Small intestine (tissue), 16 donors: ENCODE measurements at places on chromosomes 3 and 15.

DNA sequence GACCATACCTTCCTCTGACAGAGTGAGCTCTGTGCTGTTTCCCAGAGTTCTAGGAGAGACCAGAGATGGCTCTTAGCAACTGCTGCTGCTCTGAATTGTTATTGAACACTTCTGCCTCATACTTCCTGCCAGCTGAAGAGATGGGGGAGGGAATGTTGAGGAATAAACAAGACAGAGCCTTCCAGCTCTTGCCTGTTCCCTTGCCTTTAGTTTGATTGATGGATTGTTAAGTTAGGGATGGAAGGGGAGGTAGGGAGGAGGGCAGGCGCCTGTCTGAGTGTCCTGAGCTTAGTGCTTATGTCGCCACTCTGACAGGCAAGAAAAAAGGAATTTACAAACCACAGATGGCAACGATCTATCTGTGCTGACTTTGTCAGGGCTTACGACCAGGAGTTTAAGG, 42.8 kb downstream of the ZNF609 start:
- DNase-seq = peak; percentile 26

GRCh38 chr15:26260517-26261133, 397.5 kb upstream of the ATP10A start:
- peak; percentile 15 for DNase-seq

DNA sequence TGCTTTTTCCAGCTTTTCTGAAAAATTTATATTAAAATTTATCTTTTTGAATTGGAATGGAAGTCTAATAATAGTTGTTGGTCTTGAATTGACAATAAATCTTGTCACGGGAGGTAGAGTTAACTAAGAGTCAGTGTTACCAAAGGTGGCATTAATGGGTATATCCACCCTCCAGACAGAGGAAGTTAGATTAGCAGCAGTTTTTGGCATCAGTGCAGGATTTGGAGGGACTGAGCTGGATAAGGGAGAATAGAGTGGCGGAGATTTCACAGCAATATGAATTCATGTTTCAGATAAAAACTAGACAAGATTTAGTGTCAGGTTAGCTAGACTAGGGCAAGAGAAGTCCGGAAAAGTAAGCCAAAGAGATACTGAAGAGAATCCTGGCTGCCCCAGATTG, 201.3 kb upstream of the ZBTB20 start:
- DNase-seq = no peak

- peak; percentile 89 for DNase-seq
Measured at GRCh38 chr3:4977001-4977852, 2.0 kb upstream of the BHLHE40 start.

GRCh38 chr15:64732156-64732860, 43.1 kb downstream of the RBPMS2 start:
- no peak for DNase-seq

DNA sequence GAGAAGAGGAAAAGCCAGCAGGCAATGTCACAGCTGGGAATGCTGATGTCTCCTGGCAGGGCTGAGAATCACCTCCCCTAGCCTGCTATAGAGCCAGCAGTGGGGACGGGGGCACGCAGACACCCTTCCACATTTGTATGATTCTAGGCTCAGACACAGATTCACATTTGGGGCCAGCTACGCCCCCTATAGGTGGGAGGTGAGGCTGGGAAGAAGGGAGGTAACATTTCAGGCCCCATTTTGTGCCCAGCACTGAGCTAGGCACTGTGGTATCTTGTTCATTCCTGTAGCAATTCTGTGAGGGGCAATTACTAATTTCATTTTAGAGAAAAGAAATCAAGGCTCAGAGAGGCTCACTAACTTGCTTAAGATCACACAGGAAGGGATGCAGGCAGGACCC, 15.9 kb upstream of the ACAD9 start:
- DNase-seq = no peak

GRCh38 chr3:79326642-79327041, 441.2 kb downstream of the ROBO1 start:
- no peak for DNase-seq

- DNase-seq = no peak
Measured at GRCh38 chr3:160100610-160101009, 112.0 kb downstream of the IL12A start.

- DNase-seq = no peak
Measured at GRCh38 chr15:31476866-31477265, 150.2 kb downstream of the KLF13 start.

GRCh38 chr3:86942206-86942605, 48.7 kb downstream of the VGLL3 start:
- no peak for DNase-seq

GRCh38 chr15:57228395-57228794, 147.9 kb upstream of the CGNL1 start:
- DNase-seq = no peak

DNA sequence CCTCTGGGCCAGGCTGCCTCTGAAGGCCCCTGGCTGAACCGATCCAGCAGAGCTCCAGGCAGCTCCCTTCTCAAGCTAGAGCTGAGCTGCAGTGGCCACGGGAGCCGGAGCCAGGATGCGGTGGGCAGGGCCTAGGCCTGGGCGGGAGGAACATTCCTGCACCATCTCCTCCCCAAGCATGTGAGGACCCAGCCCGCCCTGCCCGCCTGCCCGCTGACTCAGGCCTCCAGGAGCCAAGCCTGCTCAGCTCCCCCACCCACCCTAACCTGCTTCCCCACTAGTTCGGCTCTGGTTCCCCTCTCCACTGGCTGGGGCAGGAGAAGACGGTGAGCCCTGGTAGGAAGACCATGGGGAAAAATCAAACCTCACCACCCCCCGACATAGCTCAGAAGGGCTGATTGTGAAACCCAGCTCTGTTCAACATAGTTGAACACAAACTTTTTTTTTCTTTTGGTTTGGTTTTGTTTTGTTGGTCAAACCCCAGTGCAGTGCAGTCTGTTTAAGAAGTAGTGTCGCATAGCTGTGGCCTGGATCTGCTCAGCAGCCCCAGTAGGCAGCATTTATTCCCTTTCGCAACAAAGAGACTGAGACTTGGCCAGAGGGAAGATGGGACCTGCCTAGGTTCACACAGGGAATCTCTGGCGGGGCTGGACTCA, 13.5 kb downstream of the SNX33 start:
- peak; percentile 73 for DNase-seq

DNA sequence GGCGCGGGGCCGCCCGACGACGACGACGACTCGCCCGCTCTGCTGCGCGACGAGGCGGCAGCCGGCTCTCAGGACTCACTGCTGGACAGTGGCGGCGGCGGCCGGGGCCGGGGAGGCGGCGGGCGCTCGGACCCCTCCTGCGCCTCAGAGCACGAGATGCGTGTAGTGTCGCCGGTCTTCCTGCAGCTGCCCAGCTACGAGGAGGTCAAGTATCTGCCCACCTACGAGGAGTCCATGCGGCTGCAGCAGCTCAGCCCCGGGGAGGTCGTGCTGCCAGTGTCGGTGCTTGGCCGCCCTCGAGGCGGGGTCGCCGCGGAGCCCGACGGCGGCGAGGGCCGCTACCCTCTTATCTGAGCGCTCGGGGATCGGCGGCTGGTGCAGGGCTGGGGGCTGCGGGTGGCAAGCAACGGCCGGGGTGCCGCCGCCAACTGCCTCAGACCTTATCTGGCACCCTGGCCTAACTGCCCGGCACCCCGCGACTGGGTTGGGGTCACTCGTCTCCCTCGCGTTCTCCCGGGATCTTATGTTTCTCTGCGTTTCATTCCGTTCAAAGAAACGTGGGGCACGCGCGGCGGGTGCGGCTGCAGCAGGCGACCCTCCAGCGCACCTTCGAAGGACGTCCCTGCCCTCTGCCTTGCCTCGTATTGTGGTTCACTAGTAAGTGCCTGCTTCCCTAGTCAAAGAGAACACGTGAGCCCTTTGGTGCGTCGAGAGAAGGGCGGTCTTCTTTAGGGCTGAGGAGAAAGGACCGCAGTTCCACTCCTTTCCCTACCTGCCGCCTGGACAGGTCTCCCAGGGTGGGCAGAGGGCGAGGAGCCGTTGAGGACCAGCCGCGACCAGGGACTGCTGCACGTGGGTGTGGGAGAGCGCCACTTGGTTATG, 1.0 kb downstream of the C3orf80 start:
- no peak for DNase-seq

DNA sequence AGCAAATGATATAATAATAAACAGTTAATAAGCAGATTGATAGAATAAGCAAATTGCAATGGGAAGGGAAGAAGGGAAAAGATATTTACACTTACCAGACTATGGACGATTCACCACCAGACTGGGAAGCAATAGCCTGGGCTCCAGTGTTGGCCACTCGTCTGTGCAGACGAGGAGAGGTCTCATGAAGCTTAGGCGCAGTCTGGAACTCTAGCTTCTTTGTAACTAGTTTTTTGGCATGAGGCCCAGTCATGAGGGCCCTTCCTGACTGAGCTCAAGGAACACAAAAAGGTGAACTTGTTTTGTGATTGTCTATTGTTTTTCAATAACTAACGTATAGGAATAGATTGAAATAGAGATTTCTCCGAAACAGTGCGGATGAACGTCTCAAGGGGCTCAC, 63.3 kb upstream of the GATM start:
- peak; percentile 67 for DNase-seq

DNA sequence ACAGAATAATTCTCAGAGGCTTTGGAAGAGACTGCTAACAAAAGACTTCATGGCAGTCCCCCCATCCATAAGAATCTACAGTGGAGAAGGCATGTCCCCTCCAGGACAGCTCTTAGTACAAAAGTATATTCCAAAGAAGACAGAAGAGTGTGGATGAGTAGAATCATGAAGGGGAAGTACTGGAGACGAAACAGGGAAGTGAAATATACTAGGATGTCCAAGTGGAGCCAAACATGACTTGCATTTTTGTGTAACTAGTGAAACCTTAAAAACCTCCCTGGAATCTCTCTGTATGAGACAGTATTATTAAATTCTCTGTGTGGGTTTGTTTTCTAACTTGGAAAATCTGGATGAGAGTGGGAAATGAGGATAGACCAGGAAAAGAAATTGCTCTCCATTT, 312.4 kb downstream of the RSL24D1 start:
- DNase-seq = no peak

GRCh38 chr3:45978006-45978761, 17.4 kb downstream of the FYCO1 start:
- peak; percentile 57 for DNase-seq

- DNase-seq = no peak
Measured at GRCh38 chr3:159629329-159630084, 359.1 kb upstream of the IL12A start.

DNA sequence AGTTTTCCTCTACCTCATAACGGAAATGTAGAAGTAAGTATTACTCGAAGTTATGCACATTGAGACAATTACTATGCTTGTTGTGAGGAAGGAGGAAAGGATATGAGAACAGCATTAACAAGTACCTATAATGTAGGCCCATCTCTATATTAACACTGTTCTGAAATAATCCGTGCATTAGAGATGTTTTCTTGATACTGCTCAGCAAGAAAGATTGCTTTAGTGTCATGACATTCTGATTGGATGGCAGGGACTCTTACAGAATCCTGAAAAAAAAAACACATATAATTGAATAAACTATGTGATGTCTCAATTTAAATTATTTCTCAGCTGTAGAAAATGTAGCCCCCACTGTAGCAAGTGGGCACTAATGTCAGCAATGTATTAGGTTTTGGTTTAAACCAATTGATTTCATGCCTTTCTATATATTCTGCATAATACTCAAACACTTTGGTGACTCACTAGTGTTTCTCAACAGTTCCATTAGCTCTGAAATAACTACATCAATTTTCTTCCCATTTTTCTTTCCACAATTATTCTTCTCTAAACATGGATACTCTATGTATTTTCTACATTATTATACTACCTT, 598.3 kb upstream of the BCHE start:
- no peak for DNase-seq

GRCh38 chr15:20348900-20349773, 192.5 kb downstream of the GOLGA6L6 start:
- no peak for DNase-seq

- DNase-seq = no peak
Measured at GRCh38 chr3:183180110-183180783, 17.7 kb upstream of the LAMP3 start.

- DNase-seq = no peak
Measured at GRCh38 chr3:157500232-157500631, 3.0 kb downstream of the VEPH1 start.

GRCh38 chr3:50347187-50347813, 1.8 kb upstream of the ZMYND10 start:
- peak; percentile 73 for DNase-seq

DNA sequence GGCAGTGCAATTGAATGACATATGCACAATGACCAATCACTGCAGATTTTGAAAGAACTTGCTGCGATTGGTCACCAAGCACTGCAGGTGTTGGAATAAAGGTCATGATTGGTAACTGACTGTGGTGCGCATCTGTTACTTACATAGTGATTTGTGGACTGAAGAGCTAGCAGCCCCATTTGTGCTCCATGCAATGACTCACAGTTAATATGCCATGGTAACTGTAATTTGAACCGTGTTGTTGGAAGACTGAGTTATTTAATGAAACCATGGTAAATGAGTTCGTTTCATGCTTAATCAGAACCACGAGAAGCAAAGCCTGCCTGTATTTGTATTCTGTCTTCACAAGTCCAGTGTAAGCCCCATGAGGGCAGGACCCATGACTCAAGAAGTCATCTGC, 220.5 kb downstream of the TJP1 start:
- no peak for DNase-seq

GRCh38 chr15:37518436-37518835, 416.0 kb upstream of the TMCO5A start:
- DNase-seq = no peak

DNA sequence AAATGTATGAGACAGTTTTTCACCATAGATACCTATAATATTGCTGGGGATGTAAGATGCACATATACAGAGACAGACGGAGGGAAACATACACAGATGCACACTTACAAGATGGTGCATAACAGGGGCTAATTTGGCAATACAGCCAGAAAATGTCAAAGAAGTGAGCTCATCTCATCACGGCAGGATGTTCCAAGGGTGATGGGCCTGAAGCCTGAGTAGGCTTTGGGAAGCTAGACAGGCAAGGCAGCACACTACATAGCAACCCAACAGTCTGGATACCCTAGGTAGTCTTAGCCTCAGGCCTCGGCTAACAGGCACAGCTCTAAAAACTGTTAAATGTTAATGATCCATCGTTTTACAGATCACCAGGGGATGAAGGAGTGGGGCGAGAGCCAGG, 148.5 kb downstream of the OSBPL10 start:
- no peak for DNase-seq

DNA sequence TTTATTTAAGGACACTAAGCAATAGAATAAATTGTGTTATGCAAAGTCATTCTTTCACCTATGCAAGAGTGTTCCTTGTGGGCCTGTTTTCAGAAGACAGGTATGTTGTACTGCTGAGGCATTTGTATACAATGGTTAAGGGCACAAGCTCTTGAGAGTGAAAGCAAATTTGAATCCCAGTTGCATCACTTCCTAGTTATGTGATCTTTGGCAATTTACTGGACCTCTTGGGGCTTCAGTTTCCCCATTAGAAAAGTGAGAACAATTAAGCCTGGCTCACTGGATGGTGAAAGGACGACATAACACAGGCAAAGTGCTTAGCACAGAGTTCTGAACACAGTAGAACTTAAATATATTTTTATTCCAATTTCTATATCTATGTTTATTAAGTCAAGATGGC, 117.4 kb downstream of the EFHB start:
- DNase-seq = no peak
